ENCODE measurements at places on chromosomes 13 and 19.

GRCh38 chr19:10713317-10713716, 4.6 kb upstream of the DNM2 start:
- no peak for DNase-seq

DNA sequence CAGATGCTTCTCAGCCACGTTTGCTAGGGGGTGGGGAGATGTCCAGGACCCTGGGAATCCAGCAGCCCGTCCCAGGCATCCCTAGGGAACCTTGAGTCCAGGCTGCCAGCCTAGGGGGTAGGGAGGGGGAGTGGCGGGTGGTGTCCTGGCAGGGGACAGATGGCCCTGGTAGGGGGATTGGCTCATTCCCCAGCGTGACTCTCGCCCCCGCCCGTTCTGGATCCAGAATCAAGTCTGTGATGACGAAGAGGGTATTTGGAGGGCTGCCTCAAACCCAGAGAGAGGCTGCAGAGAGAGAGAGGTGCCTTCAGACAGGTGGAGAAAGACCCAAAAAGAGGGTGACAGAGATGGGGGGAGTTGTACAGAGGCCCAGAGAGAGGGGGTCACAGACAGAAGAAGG, 4.1 kb downstream of the SLC17A7 start:
- no peak for DNase-seq

- no peak for DNase-seq
Observed at GRCh38 chr13:87981416-87981815, 310.2 kb downstream of the SLITRK5 start.

DNA sequence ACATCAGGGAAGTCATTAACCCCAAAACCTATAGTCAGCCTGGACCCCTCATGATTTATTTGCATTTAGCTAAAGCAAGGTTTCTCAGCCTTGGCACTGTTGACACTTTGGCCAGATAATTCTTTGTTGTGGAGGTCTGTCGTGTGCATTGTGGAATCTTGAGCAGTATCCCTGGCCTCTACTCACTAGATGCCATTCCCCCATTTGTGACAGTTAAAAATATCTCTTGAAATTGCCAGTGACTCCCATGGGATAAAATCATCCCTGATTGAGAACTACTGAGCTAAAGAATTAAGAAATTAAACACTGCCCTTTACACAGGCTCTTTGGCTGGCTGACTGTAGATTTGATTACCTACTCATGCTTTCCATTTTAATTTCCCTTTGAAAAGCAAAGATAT, 102.7 kb downstream of the LMO7 start:
- no peak for DNase-seq

GRCh38 chr13:33676045-33676989, 141.6 kb upstream of the RFC3 start:
- peak; percentile 49 for DNase-seq

GRCh38 chr13:68292601-68293000, 1062.5 kb upstream of the PCDH9 start:
- DNase-seq, result no peak

DNA sequence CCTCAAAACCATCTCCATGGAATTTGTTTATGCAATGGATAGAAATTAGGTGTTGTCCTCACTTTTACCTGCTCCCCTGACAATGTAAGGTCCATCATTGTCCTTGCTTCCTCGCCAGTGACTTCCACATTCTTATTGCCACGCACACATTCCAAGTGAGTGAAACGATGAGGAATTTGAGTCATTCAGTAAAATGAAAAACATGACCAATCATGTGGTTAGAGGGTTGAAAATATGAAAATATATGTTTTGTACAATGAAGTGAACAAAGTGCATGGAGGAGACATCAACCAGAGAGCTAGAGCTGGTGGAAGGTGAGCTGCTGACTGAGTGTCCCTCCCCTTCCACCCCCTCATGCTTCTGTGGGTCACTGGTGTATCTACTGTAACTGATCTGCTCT, 91.7 kb downstream of the ATP8A2 start:
- no peak for DNase-seq

DNA sequence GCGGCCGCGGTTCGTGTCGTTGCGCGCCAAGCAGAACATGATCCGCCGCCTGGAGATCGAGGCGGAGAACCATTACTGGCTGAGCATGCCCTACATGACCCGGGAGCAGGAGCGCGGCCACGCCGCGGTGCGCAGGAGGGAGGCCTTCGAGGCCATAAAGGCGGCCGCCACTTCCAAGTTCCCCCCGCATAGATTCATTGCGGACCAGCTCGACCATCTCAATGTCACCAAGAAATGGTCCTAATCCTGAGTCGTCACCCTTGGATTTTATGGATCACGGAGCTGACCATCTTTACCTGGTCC, 475 bp downstream of the MRPL57 start:
- DNase-seq, result no peak

GRCh38 chr13:43139921-43140320, 116.5 kb downstream of the DNAJC15 start:
- no peak for DNase-seq

DNA sequence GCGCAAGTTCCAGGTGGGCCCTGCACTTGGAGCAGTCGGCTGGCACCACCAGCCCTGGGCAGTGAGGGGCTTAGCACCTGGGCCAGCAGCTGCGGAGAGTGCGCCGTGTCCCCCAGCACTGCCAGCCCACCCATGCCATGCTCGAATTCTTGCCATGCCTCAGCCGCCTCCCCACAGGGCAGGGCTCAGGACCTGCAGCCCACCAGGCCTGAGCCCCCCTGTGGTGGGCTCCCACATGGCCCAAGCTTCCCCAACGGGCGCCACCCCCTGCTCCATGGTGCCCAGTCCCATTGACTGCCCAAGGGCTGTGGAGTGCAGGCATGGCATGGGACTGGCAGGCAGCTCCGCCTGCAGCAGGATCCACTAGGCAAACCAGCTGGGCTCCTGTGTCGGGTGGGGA, 9.4 kb upstream of the ZNF426 start:
- no peak for DNase-seq

- no peak for DNase-seq
Observed at GRCh38 chr19:33860312-33861090, 63.8 kb downstream of the KCTD15 start.

DNA sequence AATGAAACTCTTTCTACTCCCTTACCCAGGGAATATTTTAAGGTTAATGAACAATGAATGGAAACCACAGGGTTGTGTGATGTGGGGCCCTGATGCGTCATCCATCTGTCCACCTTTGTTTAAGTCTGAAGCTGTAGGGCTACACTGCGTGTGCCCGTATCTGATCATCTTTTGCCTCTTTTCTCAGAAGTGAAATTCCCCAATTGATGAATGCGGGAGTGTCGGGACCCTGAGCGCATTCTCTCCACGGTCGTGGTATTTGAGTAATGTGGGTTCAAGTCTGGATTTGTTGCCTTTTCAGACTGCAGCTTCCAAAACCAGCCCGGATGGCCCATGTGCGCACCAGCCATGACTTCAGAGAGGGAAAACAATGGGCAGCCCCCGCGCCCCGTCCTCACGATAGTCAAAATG, 112.3 kb downstream of the COL4A2 start:
- no peak for DNase-seq

DNA sequence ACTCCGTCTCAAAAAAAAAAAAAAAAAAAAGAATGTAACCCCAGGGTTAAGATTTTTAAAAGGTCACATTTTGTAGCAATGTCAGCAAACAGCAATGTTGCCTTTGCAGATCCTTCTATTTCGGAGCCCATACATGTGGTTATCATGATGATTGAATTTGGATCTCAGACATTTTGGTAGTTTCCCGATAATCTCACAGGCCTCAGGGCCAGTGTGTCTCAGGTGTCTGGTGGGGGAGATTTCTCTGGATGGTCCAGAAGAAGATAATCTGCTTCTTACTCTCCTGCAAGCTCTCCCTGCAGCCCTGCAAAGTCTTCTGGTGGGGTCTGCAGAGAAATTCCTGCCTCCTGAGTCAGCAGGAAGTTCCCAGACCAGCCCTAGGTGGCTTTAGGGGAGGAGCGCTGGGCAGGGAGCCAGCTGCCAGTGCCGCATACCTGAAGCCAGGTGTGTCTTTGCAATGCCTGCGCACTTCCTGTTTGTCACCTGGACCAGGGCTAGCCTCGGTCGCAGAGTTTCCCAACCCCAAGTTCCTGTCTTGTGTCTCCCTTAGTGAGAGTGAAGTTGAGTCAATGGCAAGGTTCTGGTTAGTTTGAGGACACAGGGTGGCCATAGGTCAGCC, 1.4 kb downstream of the SH2D3A start:
- no peak for DNase-seq

DNA sequence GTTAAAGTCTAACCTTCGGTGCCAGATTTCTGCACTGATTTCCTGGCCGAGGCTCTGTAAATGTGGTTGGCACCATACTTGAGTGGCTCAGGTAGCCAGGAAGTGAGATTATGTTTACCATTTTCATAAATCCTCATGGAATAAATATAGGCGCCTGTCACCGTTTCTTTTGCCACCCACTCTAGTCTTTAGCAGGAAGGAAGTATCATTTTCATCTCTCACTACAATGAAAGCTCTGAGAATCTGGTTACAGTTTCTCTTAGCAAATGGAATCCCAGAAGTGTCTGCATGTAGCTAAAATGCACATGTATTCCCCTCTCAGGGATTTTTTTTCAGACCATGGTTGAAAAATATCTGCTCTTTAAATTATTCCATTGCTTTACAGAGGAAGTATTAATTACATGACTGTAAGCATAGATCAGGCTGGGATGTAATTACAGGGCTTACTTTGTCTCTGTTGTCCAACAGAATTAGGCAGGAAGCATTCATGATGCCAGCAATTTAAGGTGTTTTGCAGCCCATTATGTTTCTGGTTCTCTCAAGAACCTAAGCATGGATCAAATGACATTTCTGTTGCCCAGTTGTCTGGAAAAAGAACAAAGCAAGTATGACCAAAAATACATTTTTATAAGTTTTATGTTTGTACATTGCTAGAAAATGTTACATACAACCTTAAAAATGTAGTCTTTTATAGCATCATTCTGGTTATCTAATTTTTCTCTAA, 221.7 kb upstream of the SPRY2 start:
- DNase-seq, result no peak

Data from hindlimb muscle (tissue), 1 donor.